T-helper 2 cell treated with Interferon-gamma antibody and Interleukin-4, amounts not matched to agents 100 ng/mL and 5 ng/mL, for 36 hours (primary cell): ENCODE measurements at places on chromosomes 1 and 21. TPM values are rescaled to one million over a fixed set of nuclear protein-coding genes. Genes with fewer than 3 reads are reported as not detected.

Gene TLR5
- total RNA-seq = 0.61 and 0.86 TPM in 2 replicates

Gene CBS
- total RNA-seq = 20.8 and 22.0 TPM in 2 replicates

Gene PALMD
- not detected in 2 replicates for total RNA-seq

Gene TSPAN1
- total RNA-seq = not detected in 2 replicates

Gene ARID4B
- 40.8 and 44.0 TPM in 2 replicates for total RNA-seq

Gene KIAA0040
- total RNA-seq = 88.2 and 90.1 TPM in 2 replicates

Gene PARK7
- total RNA-seq = 300 and 303 TPM in 2 replicates

Gene CAPN2
- 187 and 191 TPM in 2 replicates for total RNA-seq

Gene ANKRD45
- 0.11 TPM in 1 of 2 replicates, not detected in the other for total RNA-seq
